GM12864 (cell line): ENCODE measurements at places on chromosomes 5 and 9.

DNA sequence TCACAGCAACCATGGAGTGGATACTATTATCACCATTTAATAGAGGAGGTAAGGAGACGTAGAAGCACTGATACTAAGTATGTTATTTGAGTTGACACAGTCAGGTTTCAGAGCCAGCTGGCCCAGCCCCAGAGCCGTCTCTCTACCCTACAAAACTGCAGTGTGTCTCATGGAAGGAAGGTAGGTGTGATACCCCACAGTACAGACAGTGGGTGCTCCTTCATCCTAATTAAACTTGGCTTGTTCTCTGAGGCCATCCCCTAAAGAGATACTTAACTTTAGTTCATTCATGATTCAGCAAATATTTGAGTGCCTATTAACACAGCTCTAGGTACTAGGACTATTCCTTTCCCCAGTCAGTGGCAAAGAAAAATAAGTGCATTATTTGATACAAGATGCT, 22.6 kb downstream of the PIP5K1B start:
- DNase-seq: no peak

DNA sequence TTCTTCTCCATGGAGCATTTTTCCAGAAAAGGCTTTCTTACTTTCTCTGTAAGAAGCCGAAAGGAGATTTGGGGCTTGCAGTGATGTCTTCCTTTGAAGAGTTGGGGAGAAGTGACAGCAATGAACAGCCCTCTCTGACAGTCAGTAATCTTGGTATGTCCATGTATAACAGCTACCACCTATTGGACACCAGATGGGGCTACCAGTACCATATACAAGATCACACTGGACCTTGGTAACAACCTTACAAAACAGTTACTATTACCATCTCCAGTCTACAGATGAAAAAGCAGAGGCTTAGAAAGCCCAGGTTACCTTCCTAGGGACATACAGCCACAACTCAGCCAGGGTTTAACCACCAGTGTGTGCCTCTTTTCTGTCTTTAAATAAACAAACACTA, 272.7 kb upstream of the TRPC7 start:
- DNase-seq: no peak

DNA sequence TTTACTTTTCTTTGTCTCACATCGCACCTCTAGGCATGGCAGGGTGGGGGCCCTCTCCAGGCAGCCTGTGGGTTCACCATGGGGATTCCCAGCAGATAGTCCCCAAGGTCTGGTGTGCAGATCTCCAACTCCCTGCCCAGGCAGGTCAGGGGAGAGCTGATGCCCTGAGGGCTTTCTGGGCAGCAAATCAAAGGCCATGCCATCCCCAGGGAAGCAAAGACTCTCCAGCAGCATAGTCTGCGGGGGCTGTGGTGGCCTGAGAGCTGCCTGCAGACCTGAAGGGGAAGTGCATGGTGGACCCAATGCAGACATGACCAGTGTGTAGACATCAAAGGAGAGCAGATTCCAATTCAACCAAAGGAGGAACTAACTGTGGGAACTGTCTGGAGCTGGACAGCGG, 7.7 kb downstream of the NEURL1B start:
- DNase-seq: no peak

DNA sequence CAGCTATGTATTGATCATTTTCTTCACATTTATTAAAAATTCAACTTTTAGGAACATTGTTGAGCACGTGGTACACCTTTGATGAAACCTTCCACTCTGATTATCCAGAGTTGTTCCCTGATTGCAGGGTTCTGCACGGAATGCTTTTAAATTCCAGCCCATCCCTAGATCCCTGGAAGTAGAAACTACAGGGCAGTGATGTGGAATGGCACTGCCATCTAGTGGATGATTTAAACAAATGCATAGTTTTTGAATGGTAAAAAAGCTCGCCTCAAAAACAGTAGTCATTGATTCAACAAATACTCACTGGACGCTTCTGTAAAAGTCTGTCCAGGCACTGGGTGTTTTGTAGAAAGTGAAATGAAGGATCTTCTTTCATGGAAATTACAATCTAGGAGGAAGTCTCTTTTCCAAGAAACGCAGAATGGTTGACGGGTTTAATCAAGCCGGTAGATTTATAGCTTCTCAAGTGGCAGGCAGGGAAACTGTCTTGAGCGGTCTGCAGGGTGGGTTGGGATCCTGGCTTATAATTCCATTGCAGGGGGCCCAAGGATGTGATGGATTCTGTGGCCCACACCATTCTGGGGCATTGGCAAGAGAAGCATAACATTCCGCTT, 118.4 kb downstream of the ARHGAP26 start:
- no peak for DNase-seq

DNA sequence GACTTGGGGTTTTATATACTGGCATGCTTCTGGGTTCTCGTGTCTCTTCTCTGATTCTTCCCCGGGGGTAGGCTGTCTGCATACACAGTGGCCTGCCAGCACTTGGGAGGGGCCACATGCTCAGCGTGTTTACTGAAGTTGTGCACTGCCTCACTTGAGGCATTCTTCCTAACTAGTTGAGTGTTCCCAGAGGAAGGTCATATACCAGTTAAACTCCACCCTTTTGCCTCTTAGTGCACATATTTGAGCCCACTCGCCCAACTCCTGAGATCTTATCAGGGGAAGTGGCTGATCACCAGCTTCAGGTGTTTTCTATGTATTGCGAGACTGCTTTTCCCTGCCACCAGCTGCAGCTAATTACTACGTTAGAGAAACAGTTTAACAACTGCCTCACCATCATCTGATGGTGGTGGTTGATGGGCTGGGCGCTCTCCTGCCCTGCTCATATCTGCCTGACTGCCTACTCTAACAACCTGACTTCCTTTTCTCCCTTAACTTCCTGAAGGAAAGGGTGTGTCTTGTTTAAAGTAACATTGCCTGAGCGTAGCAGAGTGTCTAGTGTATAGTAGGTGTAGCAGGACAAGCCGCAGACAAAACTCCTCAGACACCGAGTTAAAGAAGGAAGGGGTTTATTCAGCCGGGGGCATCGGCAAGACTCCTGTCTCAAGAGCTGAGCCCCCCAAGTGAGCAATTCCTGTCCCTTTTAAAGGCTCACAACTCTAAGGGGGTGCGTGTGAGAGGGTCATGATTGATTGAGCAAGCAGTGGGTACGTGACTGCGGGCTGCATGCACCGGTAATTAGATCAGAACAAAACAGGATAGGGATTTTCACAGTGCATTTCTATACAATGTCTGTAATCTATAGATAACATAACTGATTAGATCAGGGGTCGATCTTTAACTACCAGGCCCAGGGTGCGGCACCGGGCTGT, 60.1 kb upstream of the CLINT1 start:
- no peak for DNase-seq

- DNase-seq: no peak
These were observed 54.0 kb upstream of the TGFBR1 start for GRCh38 chr9:99050924-99051323.

GRCh38 chr9:80664327-80665210, 1024.8 kb downstream of the TLE1 start:
- no peak for DNase-seq

GRCh38 chr9:133199648-133200321, 9.3 kb downstream of the OBP2B start:
- no peak for DNase-seq
